ENCODE measurements at places on chromosomes 4 and X. TPM values are rescaled to one million over a fixed set of nuclear protein-coding genes. Genes with fewer than 3 reads are reported as not detected.

Gene USP17L27
- not detected for total RNA-seq

Gene SSX4B
- not detected for total RNA-seq

Gene TREX2
- total RNA-seq, result 2.3 TPM

Gene ERAS
- total RNA-seq, result not detected

Gene ARHGAP36
- total RNA-seq, result 1.2 TPM

Measured in esophagus muscularis mucosa (tissue), 4 donors.